Naive thymus-derived CD4-positive, alpha-beta T cell (primary cell): ENCODE measurements at places on chromosomes 12 and 14. TPM values are rescaled to one million over a fixed set of nuclear protein-coding genes. Genes with fewer than 3 reads are reported as not detected.

Gene POLE
- 63.4 TPM for total RNA-seq

Gene SLC10A1
- total RNA-seq, result not detected

Gene OAS2
- total RNA-seq, result 29.9 TPM

Gene SERPINA3
- total RNA-seq, result not detected

Gene FAR2
- 1.2 TPM for total RNA-seq

Gene SLCO1B1
- not detected in 2 replicates for total RNA-seq

Gene SPIC
- not detected for total RNA-seq

Gene SINHCAF
- 90.8 TPM for total RNA-seq

Gene FAIM2
- 0.22 TPM for total RNA-seq

Gene DPY19L2
- total RNA-seq, result 1.4 TPM

Gene OR5AU1
- not detected for total RNA-seq

Gene RNF212B
- not detected for total RNA-seq

Gene C14orf180
- not detected for total RNA-seq

Gene SYNJ2BP
- total RNA-seq, result 13.3 TPM

Gene CATSPERB
- total RNA-seq, result 6.6 TPM

Gene ABHD12B
- not detected in 2 replicates for total RNA-seq

Gene DEGS2
- 0.27 TPM in 1 of 2 replicates, not detected in the other for total RNA-seq

Gene FIGNL2
- 2.1 TPM for total RNA-seq

Gene ACSS3
- total RNA-seq, result not detected

Gene RBM25
- total RNA-seq, result 168 TPM

Gene CLEC9A
- not detected for total RNA-seq

Gene PRICKLE1
- total RNA-seq, result 0.34 TPM

Gene ACTR6
- total RNA-seq, result 46.8 TPM

Gene STYK1
- total RNA-seq, result 1.6 TPM

Gene ART4
- not detected for total RNA-seq

Gene AMN
- total RNA-seq, result 0.53 and 0.66 TPM in 2 replicates

Gene CIROP
- not detected in 2 replicates for total RNA-seq

Gene OR10P1
- total RNA-seq, result not detected

Gene BHLHE41
- total RNA-seq, result 0.42 TPM

Gene ASIC1
- 1.7 TPM for total RNA-seq

Gene MIPOL1
- 0.69 TPM for total RNA-seq

Gene LIN7A
- 7.1 TPM for total RNA-seq

Gene GLI1
- 0.41 TPM for total RNA-seq

Gene WNK1
- total RNA-seq, result 200 TPM

Gene SDR39U1
- 133 TPM for total RNA-seq

Gene CCDC197
- not detected for total RNA-seq

Gene MAP1LC3B2
- 1.5 TPM for total RNA-seq

Gene USP30
- total RNA-seq, result 15.4 TPM

Gene AKAP6
- 0.15 and 0.29 TPM in 2 replicates for total RNA-seq

Gene PKP2
- total RNA-seq, result 0.32 TPM

Gene GPR137C
- total RNA-seq, result 0.34 TPM

Gene RND1
- total RNA-seq, result 13.5 TPM

Gene TAS2R7
- not detected for total RNA-seq
